ENCODE measurements at places on chromosomes 1 and 21.
A peak's percentile ranks its signal among the peaks of the same experiment; 100 is the strongest.

DNA sequence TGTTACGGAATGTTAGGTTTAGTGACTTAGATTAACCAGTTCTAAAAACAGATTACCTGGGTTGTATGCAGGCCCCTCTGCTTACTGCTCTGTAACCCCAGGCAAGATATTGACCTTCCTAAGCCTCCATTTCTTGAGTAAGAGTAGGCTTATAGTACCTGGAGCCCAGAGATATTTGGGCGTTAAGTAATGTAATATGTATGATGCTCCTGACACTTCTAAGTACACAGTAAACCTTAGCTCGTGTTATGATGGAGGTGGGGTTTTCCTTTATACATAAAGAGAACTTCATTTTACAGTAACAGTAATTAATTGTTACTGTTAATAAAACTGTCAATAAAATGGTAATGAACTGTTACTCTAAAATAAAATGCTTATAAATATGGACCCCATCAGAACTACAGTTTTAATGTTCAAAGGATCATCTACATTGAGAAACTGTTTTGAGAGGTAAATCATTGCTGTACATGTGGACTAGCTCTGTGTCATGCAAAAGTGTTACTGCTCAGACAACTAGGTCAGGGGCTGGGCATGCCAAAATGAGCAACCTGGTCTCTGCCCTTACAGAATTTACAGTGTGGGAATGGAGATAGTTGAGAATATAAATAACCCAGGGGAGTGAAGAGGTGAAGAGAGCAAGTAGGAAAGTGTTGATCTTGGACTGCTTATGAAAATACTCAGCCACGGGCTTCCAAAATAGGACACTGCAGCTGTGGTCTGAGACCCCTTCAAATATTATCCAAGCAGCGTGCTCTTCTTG is 26.6 kb downstream of the LRRC8C start:
- no peak for DNase-seq

GRCh38 chr21:40060083-40060677 is 192.9 kb downstream of the PCP4 start:
- peak; percentile 26 for DNase-seq

DNA sequence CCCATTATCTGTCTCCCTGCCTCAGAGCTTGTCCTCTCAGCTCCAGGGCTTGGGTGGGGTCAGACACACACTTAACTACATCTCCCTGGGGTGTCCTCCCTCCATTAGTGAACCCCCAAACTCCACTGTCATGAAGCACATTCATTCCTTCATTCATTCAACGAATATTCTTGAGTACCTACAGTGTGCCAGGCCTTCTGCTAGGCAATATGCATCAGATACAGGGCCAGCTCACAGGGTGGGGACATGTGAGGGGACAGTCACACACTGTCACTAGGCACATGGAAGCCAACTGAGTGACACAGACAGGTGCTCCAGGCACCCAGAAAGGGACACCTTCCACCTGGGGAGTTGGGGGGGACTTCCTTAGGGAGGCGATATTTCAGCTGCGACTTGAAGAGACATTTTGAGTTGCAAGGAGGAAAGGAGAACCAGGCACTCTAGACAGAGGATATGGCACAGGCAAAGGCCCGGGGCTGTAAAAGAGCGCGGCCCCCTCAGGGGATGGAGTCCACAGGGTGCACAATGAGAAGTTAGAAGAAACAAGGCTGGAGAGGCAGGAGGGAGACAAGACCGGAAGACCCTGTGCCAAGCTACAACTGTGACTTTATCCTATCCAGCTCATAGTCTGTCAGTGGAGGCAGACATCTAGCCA is 8.7 kb upstream of the S100A8 start:
- no peak for DNase-seq

DNA sequence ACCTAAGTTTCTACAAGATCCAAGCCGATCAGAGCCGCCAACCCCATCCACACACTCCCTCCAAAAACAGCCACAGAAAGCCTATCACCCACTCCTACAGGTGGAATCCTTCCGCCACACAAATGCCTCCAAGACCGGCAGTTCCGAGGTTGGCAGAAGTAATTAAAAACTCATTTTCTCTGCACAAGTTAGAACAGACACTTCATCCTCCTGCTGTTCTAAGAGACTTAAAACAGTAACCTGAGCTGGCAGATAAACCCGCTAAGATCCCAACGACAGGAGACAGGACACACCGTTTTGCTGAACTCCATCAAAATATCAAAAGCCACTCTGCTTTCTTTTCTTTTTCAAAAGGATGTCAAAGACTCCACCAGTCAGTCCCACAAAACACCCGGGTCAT is 2.8 kb downstream of the SSBP3 start:
- DNase-seq, result no peak

GRCh38 chr1:243598433-243598832 is 251.6 kb downstream of the AKT3 start:
- no peak for DNase-seq

GRCh38 chr1:8886589-8886988 is 8.1 kb upstream of the ENO1 start:
- DNase-seq, result no peak

- peak; percentile 66 for DNase-seq
Measured at GRCh38 chr1:209106237-209106741, 477.2 kb upstream of the CAMK1G start.

DNA sequence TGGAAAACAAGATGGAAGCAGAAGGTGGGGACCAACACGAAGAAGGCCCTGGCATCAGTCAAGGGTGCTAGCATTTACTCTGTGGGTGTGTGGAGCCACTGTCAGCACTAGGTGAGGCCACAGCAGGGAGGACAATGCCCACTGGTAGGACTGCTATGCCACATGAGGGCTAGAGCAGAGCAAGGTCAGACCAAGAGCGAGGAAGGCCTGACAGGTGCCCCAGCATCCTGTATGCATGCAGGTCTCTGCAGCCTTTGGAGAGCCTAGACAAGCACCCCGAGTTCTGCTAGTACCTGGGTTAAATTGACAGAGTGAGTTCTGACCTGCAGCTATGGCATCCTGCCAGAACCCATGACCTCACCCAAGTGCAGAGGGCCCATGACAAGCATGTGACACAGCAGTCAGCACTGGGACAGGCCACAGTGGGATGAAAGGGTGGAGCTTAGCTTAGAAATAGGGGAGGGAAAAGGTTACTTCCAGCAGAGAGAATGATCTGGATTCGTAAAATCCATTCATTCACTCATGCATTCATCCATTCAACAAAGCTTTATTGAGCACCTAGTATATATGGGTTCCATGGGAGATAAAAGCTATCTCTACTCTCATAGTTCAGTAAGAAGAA is 9.0 kb upstream of the CSF1 start:
- DNase-seq, result no peak

- DNase-seq, result no peak
Measured at GRCh38 chr1:201903135-201903534, 14.4 kb downstream of the SHISA4 start.

DNA sequence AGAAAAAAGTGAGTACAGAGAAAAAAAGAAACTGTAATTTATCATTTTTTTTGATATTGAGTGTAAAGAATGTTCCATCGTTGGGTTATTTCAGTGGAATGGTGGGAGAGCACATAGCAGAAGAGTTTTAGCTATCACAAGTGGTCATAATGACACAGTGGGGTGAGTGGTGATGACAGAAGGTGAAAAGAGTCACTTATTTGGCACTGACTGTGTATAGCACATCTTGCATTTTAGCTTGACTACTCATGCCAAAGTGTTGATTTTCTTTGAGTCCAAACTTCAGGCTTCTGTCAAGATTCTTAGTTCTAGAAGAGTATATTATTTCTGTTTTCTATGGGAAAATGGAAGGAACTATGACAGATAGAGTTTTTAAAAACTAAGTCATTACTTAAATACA is 261.2 kb downstream of the GRIK1 start:
- DNase-seq, result no peak

- no peak for DNase-seq
Measured at GRCh38 chr1:240501115-240501514, 110.8 kb downstream of the GREM2 start.

DNA sequence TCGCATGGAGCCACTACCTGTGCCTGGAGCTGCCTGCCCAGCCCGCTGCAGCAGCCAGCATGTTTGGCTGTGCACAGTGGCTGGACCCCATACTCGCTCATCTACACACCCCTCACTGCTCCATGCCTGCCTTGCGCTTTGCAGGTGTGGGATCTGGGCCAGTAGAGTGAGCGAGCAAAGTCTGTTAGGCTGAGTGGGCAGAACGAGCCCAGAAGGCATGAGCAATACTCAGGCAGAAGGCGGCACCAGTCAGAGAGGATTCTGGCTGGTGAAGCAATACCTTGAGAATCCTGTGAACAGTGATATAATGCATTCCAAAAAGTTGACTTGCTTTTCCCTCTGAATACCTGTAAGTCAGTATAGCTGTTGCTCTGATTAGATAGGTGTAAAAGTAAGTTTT is 816.4 kb downstream of the KCNT2 start:
- no peak for DNase-seq

DNA sequence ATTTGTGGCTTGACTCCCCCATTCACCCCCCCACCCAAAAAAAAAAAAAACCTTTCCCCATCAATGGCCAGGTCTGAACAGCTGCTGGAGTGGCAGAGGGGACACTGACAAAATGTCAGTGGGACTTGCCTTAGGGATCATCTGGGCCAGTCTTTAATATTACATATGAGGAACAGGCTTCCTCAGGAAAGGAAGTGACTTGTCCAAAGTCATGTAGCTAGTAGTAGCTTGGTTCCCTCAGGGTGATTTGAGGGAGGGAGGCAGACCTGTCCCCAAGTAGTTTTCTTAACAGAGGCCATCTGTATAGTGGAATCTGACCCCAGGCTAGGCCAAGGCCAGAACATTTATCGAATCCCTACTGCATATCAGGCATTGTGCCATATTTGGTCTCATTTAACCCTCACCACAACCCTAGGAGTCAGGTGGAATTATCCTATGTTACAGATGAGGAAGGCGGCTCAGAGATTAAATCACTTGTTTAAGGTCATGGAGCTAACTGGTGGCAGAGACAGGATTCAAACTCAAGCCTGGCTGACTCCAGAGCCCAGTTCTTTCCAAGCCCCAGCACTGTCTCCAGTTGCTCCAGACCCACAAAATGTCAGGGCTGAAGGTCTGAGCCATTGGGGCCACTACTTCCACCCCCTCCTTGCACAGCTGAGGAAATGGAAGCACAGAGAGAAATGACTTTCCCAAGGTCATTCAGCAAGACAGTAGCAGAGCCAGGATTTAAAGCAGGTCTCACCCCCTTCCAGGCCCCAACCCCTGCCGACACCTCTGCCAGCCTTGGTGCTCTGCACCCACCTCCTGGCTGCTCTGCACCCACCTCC is 10.4 kb downstream of the ZBTB7B start:
- DNase-seq, result no peak

DNA sequence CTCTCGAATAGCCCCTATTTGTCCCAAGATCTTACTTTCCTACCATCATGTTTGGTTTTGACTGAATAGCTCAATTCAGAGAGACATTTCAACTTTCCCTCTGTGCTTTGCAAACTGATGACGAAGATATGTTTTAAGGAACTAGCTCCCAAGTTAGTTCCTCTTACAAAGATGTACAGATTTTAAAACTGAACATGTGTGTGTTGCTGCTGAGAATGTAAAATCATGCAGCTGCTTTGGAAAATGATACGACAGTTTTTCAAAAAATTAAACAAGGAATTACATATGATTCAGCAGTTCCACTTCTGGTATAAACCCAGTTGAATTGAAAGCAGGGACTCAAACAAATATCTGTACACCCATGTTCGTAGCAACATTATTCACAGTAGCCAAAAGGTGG is 33.6 kb downstream of the KIF26B start:
- DNase-seq, result no peak

DNA sequence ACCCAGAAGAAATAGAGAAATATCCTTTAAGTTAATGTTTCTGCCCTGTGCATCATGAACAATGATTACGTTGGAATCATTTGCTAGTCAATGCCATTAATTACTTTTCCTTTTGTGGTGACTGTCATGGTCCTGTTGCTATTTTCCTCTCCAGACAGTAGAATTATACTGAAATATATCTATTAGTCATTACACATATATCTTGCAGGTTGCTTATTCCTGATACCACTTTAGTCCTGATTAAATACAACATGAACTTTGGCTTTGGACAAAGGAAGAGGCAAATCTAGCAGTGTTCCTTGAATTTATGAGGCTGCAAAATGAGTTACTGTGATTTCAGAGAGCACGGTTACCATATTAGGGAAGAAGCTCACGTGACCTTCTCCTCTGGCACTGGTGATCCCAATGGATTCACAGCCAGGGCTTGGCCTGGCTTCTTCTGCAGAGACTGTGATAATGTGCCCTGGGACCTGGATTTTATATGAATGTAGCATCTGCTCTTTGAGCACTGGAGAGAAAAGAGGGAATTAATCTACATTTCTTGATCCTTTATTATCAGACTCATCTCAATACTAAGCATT is 12.4 kb upstream of the KRTAP19-8 start:
- no peak for DNase-seq

DNA sequence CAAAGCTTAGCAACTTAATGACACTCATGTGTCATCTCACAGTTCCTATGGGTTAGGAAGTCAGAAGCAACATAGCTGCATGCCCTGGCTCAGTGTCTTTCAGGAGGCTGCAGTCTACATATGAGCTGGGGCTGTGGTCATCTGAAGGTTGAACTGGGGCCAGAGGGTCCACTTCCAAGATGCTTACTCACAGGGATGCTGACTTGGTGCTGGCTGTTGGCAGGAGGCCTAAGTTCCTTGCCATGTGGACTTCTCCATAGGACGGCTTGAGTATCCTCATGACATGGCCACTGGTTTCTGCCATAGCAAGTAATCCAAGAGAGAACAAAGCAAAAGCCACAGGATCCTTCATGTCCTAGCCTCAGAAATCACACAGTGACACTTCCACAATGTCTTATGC is 12.1 kb upstream of the FAM43B start:
- DNase-seq, result no peak

GRCh38 chr1:181296180-181296579 is 187.1 kb upstream of the CACNA1E start:
- DNase-seq, result no peak

- DNase-seq, result no peak
Measured at GRCh38 chr1:86852289-86852688, 61.6 kb downstream of the SELENOF start.

GRCh38 chr1:234702342-234703000 is 92.5 kb upstream of the IRF2BP2 start:
- DNase-seq, result no peak

- DNase-seq, result no peak
Measured at GRCh38 chr1:184051138-184051484, 419 bp upstream of the TSEN15 start.

- no peak for DNase-seq
Measured at GRCh38 chr21:44761011-44761729, 40.5 kb downstream of the UBE2G2 start.

GRCh38 chr1:112718691-112719418 is 3.7 kb upstream of the PPM1J start:
- peak; percentile 40 for DNase-seq
